ENCODE measurements at places on chromosomes 6 and 20.

- no peak for DNase-seq
Observed at GRCh38 chr6:29496961-29497360, 9.2 kb upstream of the MAS1L start.

- no peak for DNase-seq
Observed at GRCh38 chr6:163630572-163630971, 216.1 kb downstream of the QKI start.

GRCh38 chr6:149277621-149278020, 39.9 kb upstream of the TAB2 start:
- no peak for DNase-seq

DNA sequence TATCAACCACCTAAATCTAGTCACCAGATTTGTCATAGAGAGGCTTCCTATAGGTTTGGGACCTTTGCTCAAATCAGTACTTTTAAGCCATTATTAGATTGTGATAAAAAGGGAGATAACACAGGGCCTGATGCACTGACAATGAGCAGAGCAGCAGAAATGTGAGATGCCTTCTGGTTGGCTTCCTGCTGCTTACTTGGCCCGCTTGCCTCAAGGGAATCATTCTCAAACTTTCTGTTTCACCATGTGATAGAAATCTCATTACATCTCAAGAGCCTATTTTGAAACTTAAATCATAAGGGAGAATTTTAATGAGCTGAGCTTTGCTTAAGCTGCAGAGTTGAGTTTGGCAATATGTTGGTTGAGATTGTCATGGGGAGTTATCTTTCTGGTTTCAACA, 606.0 kb downstream of the DHX35 start:
- DNase-seq, result no peak
